Upper lobe of left lung (tissue), 6 donors: ENCODE measurements at places on chromosomes 1 and 21. TPM values are rescaled to one million over a fixed set of nuclear protein-coding genes. Genes with fewer than 3 reads are reported as not detected.

GRCh38 chr1:34858901-34859445 is 576 bp downstream of the SMIM12 start:
- peak overlapping the region; percentile 69 for H3K4me3 ChIP-seq
- DNase-seq, result no peak
- no peaks in the 10 kb centered on the region for H3K27me3 ChIP-seq
- peaks cover 19% of the 10 kb centered on the region for H3K36me3 ChIP-seq
- H3K4me1 ChIP-seq, result peaks cover 15% of the 10 kb centered on the region

Gene ANXA9
- total RNA-seq, result 1.2 TPM

DNA sequence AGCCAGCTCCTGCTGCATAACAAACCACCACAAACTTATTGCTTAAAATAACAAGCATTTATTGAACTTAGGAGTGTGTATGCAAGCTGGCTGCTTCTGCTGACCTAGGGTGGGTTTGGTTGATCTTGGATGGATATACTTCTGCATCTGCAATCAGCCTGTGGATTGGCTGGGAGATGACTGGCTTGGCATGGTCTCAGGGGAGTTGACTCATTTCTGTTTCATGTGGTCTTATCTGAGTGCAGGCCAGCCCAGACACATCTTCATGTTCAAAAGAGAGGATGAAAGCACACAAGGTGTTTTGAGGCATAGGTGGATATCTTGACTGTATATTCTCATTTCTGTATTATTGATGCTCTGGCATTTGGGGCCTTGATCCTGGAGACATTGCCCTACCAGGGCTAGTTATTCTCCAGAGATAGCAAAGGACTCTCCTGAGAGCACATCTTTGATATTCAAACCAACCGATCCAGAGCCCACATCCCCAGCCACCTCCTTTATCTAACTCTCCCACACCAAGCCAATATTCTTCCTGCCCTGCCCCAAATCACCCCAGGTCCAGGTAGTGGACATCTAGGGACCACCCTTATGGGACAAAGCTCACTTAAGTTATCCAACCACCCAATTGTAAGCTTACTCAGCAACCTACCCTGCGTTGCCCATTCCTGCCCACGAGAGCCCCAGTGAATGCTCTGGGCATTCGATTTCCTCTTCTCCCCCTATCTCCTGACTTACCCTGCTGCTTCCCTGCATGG is 350.8 kb downstream of the PTPRU start:
- H3K36me3 ChIP-seq, result no peaks in the 10 kb centered on the region
- no peak overlapping the region for H3K27ac ChIP-seq
- H3K4me3 ChIP-seq, result no peak overlapping the region
- no peak for DNase-seq
- no peaks in the 10 kb centered on the region for H3K4me1 ChIP-seq
- no peaks in the 10 kb centered on the region for H3K27me3 ChIP-seq

GRCh38 chr1:79568411-79568810 is 561.9 kb upstream of the ADGRL4 start:
- no peak overlapping the region for H3K27ac ChIP-seq
- no peak overlapping the region for H3K4me3 ChIP-seq
- no peak for DNase-seq
- H3K27me3 ChIP-seq, result no peaks in the 10 kb centered on the region
- H3K36me3 ChIP-seq, result no peaks in the 10 kb centered on the region

DNA sequence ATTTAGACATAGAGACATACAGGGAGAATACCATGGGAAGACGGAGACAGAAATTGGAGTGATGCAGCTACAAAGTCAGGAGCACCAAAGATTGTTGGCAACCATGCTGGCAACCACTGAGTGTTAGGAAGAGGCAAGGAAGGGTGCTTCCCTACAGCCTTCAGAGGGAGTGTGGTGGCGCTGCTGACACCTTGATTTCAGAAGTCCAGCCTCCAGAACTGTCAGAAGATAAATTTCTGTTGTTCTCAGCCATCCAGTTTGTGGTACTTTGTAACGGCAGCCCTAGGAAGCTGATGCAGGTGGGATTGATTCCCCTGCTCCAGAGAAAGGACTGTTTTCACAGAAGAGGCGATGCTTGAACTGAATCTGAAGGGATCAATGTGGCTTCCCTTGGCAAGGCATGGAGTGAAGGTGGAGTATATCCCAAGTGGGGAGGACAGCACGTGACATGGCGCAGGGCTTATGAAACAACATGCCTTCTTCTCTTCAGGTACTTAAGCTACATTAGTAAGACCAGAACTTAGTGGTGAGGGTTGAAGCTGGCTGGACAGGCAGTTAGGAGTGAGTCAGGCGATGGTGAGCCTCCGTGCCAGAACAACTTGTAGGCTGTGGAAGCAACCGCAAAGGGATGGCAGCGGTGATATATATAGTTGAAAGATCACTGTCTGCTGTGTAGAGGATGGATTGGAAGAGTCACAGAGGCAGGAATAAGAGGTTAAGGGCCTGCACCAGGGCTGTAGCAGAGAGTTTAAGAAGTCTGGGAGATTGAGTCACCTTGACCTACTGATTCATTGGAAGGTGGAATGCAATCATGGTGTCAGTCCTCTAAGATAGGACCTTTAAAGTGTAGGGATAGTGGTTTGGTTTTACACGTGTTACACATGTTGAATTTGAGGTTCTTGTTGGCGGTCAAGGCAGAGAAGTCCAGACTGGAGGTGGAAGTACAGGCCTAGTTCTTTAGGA is 2.1 kb downstream of the LEPR start:
- peaks cover 40% of the 10 kb centered on the region for H3K4me1 ChIP-seq
- H3K27ac ChIP-seq, result peak overlapping the region; percentile 98
- no peak for DNase-seq

DNA sequence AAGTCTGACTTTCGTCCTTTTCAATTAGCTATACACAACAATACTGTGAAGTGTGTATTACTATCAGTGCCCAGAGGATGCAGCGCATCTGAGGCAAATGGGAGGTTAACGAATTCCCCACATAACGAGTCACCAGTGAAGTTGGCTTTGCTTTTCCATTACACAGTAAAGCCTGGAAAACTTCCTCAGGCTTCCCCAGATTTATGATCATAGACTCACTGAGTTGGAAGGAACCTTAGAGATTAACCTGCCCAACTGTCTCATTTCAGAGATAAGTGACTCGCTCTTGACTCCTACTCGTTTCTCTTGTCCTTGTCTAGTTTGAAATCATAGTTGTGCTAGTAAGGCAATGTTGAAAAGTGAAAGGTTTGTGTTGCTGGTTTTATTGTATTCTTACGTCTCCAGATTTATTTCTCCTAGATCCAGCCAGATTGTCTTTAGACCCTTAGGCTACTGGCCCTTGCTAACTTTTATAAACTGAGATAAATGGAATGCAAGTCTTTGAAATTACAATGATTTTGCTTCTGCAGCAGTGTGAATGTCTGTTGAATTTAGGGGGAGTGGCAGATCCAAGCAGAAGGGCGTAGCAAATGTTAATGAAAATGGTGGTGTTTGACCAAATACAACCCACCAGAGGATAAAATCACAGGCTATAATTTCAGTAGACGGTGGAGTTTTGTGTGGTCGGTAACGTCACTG is 17.3 kb downstream of the S1PR1 start:
- no peak overlapping the region for H3K4me3 ChIP-seq
- DNase-seq, result no peak
- no peaks in the 10 kb centered on the region for H3K36me3 ChIP-seq
- no peak overlapping the region for H3K27ac ChIP-seq
- no peaks in the 10 kb centered on the region for H3K27me3 ChIP-seq
- no peaks in the 10 kb centered on the region for H3K4me1 ChIP-seq

DNA sequence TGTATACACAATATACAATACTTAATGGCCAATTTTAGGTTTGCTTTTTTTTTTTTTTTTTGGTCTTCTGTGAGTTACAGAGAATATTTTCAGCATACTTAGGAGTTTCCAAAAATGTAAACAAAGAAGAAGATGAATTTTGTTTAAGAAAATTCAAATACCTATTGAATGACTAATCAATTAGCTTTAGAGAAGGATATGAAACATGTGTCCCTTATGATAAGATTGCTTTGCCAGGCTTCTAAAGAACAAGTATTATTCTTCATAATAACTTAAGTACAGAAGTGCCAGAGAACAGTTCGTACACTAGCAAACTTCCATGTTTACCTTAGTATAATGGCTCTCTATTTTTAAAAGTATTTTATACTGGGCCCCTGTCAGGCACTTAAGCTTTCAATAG is 1191.0 kb upstream of the NCAM2 start:
- H3K27ac ChIP-seq, result no peak overlapping the region
- H3K4me1 ChIP-seq, result no peaks in the 10 kb centered on the region
- DNase-seq, result no peak
- no peak overlapping the region for H3K4me3 ChIP-seq
- no peaks in the 10 kb centered on the region for H3K27me3 ChIP-seq
- H3K36me3 ChIP-seq, result no peaks in the 10 kb centered on the region

DNA sequence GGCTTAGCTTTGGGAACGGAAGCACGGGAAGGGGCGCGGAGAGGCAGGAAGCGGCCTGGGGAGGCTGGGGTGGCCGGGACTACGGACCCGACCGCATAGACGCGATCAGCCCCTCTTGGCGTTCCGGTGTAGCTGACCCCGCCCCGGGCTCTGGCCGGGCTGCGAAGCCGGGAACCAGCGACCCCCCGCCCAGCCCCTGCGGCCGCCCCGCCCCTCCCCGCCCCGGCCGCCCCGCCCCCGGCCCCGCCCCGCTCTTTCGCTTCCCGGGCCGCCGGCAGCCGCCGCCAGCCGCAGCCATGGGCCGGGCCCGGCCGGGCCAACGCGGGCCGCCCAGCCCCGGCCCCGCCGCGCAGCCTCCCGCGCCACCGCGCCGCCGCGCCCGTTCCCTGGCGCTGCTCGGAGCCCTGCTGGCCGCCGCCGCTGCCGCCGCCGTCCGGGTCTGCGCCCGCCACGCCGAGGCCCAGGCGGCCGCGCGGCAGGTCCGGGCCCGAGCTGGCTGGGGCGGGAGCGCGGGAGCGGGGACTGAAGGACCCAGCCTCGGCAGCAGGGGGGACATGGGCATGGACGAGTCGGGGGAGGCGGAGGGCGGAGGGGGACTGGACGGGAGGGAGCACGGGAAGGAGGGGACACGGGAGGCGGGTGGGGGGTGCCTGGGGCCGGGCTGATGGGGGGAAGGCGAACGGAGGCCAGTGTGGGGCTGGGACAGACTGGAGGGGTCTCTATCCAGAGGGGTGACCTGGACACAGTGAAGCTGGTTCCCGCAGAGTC is at the start of gene SELENON:
Gene SELENON, plus strand, starts transcription at position 259 of the 768 bp plus-strand sequence. Its CDS starts 38 bp downstream, at position 297.
- peak within 1 kb of the TSS; percentile 88 for H3K27ac ChIP-seq
- peak; percentile 79 for DNase-seq
- peak within 1 kb of the TSS; percentile 67 for H3K4me3 ChIP-seq
- peaks cover 3% of the 10 kb centered on the region for H3K36me3 ChIP-seq
- peaks cover 65% of the 10 kb centered on the region for H3K4me1 ChIP-seq

DNA sequence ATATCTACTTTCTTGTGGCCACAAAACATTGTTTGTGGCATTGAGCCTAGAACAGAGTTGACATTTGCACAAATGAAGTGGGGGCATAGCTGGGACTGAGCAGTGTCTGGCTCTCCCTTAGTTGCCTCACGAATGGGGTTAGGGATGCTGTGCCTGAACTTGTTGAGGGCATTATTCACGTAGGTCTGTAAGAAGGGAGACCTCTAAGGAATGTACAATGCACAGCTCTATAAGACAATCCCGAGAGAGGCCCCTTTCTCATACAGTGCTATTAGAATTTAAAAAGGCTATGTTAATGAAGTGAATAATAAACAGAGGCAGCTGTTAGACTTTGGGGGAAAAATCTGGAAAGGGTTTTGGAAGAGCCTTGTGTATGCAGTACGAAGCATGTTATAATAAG is 118.4 kb upstream of the DEPDC1 start:
- H3K36me3 ChIP-seq, result no peaks in the 10 kb centered on the region
- DNase-seq, result no peak
- no peaks in the 10 kb centered on the region for H3K27me3 ChIP-seq
- H3K4me3 ChIP-seq, result no peak overlapping the region

DNA sequence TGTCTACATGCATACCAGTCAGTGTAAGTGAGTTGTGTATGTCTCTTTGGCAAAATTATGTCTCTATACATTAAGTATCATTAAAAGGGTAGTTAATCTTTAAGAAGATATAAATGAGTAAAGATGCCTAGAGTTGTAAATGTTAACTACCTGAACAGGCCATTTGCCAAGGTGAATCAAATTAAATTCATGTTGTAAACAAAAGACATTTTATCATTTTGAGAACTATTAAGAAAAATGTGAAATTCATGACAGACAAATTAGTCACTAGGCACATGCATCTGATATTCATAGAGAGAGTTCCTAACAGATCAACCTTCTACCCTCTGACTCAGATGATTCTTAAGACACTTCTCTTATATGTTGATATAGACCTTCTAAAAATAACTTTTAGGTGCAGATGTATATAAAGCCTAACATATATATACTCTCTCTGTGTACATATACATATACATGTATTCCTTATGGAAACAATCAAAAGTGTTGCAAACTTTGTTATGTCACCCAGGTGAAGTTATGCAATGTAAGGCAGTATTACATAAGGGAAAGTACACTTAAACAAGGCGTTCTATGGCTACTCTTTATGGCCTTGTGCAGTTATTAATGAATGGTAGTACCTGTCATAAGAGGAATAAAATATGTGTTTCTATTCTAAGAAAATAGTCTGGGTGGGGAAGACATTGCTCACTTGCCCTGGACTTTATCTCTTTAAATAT is at the start of gene TMPRSS15:
Gene TMPRSS15, minus strand, starts transcription at position 51 of the 716 bp plus-strand sequence. CDS start 163 bp downstream, outside the sequence.
- H3K4me3 ChIP-seq, result no peak within 1 kb of the TSS
- H3K4me1 ChIP-seq, result no peaks in the 10 kb centered on the region
- no peak for DNase-seq
- no peak within 1 kb of the TSS for H3K27ac ChIP-seq
- H3K27me3 ChIP-seq, result no peaks in the 10 kb centered on the region

DNA sequence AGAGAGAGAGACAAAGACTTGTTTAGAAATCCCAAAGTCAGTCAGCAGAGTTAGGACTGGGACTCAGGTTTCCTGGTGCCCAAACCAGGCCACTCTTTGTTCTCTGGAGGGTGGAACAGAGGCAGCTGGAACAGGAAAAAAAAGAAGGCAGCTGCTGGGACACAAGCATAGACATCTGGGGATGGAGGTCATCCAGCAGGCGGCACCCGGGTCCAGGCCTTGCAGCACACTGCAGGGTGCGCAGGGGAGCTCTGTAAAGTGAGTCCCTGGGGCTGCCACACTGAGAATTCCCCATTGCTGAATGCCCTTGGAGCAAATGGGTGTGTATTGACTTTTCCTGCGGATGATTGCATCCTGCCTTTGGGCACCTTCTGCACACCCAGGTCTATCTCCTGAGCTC is 222.9 kb upstream of the CSF3R start:
- DNase-seq, result no peak
- no peak overlapping the region for H3K4me3 ChIP-seq
- peaks cover 3% of the 10 kb centered on the region for H3K4me1 ChIP-seq
- H3K27ac ChIP-seq, result no peak overlapping the region
- no peaks in the 10 kb centered on the region for H3K27me3 ChIP-seq

DNA sequence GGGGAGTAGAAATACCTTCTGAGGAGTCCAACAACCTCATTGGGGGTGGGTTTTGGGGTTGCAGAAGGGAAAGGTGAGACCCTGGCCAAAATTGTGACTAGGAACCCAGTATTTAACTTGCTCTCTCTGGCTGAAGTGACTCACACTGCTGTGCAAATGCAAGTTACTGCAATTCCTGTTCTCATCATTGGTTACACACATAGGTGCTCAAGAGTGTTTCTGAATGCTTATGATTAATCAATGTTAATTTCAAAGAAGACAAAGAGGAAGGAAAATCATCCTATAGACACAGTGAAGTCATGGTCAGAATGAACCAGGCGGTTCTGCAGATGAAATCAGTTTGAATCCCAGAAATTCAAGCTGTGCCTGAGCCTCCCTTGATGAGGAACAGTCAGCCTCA is 3.1 kb downstream of the ASCL5 start:
- no peaks in the 10 kb centered on the region for H3K4me1 ChIP-seq
- H3K27me3 ChIP-seq, result no peaks in the 10 kb centered on the region
- H3K4me3 ChIP-seq, result no peak overlapping the region
- H3K36me3 ChIP-seq, result no peaks in the 10 kb centered on the region
- DNase-seq, result no peak
- no peak overlapping the region for H3K27ac ChIP-seq
